Neuronal stem cell (in vitro differentiated cells): ENCODE measurements at places on chromosomes 12 and 14.

GRCh38 chr12:1504895-1505311 is 89.5 kb downstream of the FBXL14 start:
- no peaks in the 10 kb centered on the region for H3K36me3 ChIP-seq
- H3K4me1 ChIP-seq: peaks cover 2% of the 10 kb centered on the region
- no peaks in the 10 kb centered on the region for H3K27me3 ChIP-seq
- H3K27ac ChIP-seq: no peak overlapping the region

DNA sequence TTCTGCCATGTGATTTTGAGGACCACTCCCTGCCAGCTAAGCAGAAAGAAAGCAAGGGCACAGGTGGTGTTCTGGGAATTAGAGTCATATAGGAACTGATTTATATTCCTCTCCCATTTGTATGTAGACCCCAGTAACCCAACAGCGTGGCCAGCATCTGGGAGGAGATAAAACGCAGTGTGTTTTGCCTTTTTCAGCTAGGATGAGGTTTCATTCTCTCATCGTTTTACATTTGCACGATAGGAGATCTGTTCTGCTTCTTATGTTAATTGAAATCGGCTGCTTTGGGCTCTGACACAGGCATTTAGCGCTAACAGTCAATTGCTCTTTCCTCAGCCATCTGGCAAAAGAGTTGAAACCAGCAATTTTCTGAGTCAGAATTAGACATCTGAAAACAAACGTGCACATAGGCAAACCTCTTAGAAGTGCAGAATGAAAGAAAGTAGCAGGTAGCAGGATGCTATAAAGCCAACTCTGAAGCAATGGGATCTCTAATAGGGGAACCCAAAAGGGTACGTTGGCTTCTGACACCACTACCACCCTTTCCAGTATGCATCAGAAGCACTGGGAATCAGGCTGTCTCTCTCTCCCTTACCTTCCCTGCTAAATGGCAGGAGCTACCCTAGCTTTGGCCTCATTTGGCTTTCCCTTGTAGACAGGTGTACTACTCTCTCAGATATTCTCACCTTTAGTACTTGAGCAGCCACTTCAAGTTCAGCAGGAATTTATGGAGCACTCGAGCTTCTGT is 219.1 kb downstream of the PHLDA1 start:
- H3K27me3 ChIP-seq: no peaks in the 10 kb centered on the region
- no peak overlapping the region for H3K27ac ChIP-seq
- no peak overlapping the region for H3K4me3 ChIP-seq
- H3K36me3 ChIP-seq: no peaks in the 10 kb centered on the region

GRCh38 chr14:22824711-22825359 is 4.9 kb upstream of the MRPL52 start:
- no peaks in the 10 kb centered on the region for H3K4me1 ChIP-seq
- H3K36me3 ChIP-seq: no peaks in the 10 kb centered on the region
- H3K4me3 ChIP-seq: no peak overlapping the region
- no peak for DNase-seq
- H3K27me3 ChIP-seq: no peaks in the 10 kb centered on the region
- H3K27ac ChIP-seq: no peak overlapping the region

- peak overlapping the region; percentile 99 for H3K27ac ChIP-seq
- H3K36me3 ChIP-seq: peaks cover 51% of the 10 kb centered on the region
- H3K4me3 ChIP-seq: peak overlapping the region; percentile 28
- peaks cover 57% of the 10 kb centered on the region for H3K4me1 ChIP-seq
- H3K27me3 ChIP-seq: no peaks in the 10 kb centered on the region
Observed at GRCh38 chr12:54351341-54351740, 12.9 kb downstream of the GPR84 start.

DNA sequence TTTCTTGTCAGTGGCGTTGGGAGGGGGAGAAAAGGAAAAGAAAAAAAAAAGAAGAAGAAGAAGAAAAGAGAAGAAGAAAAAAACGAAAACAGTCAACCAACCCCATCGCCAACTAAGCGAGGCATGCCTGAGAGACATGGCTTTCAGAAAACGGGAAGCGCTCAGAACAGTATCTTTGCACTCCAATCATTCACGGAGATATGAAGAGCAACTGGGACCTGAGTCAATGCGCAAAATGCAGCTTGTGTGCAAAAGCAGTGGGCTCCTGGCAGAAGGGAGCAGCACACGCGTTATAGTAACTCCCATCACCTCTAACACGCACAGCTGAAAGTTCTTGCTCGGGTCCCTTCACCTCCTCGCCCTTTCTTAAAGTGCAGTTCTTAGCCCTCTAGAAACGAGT is 1.9 kb downstream of the ASCL1 start:
- H3K4me1 ChIP-seq: peaks cover 4% of the 10 kb centered on the region
- H3K36me3 ChIP-seq: no peaks in the 10 kb centered on the region
- H3K27ac ChIP-seq: no peak overlapping the region
- H3K27me3 ChIP-seq: peaks cover 93% of the 10 kb centered on the region

DNA sequence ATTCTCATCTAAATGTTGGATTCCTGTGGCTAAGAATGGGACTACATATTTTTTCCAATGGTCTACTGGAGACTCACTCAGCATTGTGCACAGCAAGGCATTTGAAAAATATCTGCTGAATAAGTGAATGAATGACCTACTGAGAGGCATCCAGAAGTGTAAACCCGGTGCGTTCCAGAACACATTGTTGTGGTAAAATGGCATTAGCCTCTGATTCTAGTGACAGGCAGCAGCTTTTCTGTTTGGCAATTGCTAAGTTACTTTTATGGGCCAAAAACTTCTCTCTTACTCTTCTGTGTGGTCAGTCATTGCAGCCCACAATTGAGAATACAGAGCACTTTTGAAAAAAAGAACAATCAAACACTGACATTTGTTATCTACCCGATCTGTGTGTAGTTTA is 36.5 kb downstream of the WIF1 start:
- no peak overlapping the region for H3K4me3 ChIP-seq
- H3K36me3 ChIP-seq: no peaks in the 10 kb centered on the region
- H3K4me1 ChIP-seq: peaks cover 2% of the 10 kb centered on the region
- no peak for DNase-seq
